ENCODE measurements at places on chromosomes 2 and 18.

DNA sequence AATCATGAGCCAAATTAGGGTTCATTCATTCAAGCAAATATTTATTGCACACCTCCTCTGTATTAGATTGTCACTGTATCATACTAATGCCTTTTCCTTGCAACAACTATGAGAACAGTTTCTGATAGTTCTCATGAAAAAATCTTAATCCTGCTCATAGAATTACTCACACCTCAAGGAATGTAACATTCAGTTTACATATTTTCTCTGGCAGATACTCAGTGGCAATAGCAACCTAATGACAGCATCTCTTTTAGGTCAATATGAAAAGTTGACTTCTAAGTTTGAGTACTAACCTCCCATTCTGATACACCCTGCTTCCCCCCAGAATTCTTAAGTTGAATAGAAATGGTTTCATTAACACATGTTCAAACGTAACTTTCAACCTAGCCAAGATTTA, 132.0 kb downstream of the VWC2L start:
- no peak for DNase-seq

DNA sequence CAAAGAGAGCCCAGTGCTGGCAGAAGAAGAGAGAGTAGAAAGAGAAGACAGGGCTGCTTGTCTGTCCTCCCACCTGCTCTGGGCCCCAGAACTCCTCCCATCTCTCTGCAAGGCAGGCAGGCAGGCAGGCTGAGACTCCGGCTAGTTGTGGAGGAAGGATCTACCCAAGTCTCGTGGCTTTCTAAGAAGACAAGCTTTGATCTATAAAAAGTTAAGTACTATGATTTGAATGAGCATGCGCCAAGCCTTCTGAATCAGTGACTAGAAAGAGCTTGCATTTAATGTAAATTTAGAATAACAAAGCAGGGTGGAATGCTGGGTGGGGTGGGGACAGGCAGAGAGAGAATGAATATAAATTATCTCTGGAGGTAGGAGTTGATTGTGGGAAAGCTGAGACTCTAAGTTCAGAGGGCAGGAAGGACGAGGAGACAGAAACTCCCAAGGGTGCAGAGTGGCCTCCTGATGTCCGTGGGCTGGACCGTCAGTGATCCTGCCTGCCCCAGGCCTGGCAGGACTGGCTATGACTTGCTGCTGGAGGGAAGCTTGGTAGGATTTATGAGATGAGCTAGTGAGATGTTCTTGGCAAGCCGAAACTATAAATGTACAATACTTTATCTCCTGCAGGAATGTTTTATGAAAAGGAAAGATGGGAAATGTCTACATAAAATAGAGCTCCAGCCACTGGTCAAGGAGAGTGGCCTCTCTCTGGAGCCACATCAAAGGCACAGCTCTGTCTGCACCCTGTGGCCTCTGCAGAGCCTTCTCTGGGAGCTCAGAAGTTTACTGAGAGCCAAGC, 447.5 kb downstream of the TNS1 start:
- DNase-seq: no peak

DNA sequence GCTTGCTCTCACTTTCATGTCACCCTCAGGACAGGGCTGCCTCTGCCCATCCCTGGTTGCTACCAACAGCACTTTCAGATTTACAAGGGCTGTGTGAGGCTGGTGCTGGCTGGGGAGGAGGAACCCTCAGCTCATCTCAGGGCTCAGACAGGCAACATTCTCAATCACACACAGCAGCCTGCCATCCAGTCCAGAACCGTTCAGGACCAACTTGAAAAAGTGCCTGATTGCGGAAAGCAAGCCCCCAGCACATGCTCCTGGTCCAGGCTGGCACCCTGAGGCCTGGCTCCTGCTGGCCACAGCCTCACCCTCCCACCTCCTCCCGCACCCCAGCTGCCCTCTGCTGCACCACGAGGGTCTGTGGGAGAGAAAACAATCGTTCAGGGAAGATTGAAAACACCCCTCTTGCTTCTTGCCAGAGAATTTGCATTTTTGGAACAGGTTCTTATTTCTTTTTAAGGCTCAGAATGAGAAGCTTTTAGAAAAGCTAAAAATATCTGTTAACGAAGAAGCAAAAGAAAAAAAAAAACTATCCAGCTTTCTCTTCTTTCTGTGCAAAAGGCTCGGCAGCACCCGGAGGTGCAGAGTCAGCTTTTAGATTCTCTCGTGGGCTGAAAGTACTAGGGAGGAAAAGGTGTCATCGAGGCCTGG, 403.8 kb upstream of the ID2 start:
- no peak for DNase-seq

DNA sequence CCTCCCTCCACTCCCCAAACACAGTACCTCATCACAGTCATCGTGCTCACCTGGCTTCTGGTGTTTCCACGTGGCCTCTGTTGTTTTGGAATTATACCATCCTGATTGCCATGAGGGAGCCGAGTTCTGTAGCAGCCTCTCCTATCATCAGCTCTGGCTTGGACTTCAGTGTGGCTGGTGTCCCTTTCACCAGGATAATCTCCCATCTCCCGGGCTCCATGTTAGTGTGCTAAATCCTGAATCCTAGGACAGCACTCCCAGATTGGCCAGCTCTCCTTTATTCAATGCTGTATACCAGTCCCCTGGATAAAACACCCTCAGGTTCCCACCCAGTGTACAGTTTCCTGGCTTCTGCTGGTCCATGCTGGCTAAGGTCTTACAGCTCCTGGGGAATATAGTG, 53.3 kb downstream of the LONRF2 start:
- no peak for DNase-seq

GRCh38 chr2:133755480-133756300, 187.4 kb upstream of the NCKAP5 start:
- no peak for DNase-seq

DNA sequence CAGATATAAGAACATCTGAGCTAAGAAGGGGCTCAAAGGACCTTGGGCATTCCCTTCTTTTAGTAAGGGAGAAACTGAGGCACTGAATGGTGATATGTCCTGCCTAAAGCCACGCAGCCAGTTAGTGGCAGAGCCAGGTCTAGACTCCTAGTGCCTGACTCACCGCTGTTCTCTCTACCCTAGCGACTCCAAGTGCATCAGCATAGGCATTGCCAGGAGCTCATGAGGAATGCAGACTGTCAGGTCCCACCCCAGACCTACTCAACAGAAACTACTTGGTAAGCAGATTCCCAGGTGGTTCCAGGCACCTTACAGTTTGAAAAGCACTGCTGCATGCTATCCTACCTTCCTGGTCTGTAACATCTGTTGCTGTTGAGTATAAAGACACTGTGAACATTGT, 158.9 kb downstream of the MSH2 start:
- no peak for DNase-seq

DNA sequence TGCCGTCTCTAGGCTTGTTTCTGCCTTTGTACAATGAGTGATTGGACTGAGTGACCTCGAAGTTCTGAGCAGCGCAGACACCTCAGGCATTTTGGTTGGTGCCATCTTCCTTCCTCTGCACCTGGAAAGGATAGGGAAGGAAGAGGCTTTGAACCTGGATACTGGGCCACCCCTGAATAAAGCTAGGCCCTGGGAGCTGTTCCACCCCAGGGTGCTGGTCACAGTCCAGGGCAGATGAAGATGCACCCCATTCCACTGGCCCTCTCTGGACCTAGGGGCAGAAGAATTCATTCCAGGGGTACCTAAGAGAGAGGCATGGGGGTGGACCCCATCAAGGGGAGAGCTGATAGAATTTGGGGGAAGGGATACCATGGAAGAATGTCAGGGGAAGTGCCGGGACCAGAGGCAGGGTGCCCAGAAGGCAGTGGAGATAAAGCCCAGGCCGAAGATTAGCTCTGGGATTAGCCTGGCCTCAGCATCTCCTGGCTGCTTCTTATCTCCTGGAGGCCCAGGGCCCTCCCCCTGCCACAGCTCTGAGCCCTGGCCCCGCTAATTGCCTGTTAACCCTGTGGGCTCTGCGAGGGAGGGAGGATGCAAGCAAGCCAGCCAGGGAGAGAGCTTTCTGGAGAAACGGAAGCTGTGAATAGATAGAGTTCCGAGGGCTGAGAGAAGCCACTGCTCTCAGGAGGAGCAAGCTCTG, 11.4 kb downstream of the ASIC4 start:
- DNase-seq: no peak

DNA sequence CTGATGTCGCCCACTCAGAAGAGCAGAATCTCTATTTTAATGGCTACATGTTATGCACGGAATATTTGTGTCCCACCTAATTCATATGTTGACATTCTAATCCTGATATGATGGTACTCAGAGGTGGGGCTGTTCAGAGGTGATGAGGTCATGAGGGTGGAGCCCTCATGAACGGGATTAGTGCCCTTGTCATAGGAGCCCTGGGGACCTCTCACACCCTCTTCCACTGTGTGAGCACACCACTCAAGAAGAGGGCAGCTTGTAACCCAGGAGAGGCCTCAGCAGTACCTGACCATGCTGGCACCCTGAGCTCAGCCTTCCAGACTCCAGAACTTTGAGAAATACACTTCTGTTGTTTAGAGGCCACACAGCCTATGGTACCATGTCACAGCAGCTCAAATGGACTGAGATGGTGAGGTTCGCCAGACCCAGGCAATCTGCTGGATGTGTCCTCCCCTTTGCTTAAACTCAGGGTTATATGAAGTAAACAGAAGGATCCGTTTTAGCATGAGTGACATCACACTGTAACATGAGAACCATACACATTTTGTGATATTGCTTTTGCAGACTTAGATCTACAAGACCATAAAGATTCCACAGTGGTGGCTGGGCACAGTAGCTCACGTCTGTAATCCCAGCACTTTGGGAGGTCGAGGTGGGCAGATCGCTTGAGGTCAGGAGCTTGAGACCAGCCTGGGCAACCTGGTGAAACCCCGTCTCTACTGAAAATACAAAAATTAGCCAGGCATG, 48.7 kb downstream of the ATOH8 start:
- no peak for DNase-seq

DNA sequence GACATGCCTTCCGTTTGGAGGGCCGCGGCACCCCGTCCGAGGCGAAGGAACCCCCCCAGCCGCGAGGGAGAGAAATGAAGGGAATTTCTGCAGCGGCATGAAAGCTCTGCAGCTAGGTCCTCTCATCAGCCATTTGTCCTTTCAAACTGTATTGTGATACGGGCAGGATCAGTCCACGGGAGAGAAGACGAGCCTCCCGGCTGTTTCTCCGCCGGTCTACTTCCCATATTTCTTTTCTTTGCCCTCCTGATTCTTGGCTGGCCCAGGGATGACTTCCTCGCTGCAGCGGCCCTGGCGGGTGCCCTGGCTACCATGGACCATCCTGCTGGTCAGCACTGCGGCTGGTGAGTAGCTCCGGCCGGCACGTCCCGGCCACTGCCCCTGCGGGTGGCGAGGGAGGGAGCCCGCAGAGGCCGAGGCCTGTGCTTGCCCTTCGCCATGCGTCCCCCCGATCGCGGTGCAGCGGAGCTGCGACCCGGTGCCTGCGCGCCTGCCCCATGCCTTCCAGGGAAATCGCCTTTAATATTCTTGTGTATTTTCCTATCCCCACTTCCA, 1.2 kb downstream of the BMPR2 start:
- no peak for DNase-seq

GRCh38 chr18:79400091-79400590, 4.4 kb downstream of the NFATC1 start:
- peak; percentile 63 for DNase-seq

DNA sequence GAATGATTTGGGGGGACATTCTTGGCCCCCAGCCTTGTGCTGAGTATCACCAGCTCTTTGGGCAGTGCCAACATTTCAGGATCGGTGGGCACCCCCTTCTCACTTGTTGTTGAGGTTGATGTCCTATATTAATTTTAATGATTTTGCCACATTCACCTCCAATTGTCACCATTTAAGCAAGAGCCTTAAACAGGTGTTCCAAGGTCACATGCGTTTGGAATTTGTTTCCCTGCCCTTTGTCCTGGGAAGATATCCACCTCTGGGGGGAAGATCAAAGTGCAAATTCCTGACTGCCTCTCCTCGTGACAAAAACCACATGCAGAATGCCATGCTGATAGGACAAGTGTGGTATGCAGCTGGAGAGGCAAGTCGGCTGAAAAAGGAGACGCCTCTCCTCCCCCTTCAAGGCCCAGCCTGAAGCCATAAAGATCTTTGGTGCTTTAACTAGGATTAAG, 72.5 kb upstream of the ID2 start:
- DNase-seq: no peak

- DNase-seq: no peak
Observed at GRCh38 chr2:25505622-25506021, 163.9 kb upstream of the DNMT3A start.

DNA sequence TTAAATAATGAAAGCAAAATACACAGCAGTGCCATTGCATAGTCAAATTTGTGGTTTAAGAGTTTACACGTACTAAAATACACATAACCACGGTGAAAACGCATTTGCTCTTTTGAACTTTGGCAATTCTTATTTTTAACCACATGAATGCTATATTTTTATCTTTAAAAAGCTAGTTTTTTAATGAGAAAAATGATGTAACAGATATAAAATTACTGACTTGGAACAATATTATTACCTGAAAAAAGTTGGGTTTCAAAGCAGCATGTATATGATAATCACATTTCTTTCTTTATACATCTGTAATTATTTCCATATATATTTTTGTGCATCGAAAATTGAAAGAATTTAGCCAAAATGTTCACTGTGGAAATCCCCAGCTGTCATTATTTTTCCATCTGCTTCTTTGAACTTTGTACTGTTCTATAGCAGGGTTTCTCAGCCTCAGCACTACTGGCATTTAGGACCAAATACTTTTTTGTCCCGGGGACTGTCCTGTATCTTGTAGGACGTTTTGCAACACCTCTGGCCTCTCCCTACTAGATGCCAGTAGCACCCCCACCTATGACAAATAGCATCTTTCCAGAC, 75.9 kb upstream of the CAB39 start:
- DNase-seq: no peak

GRCh38 chr2:239482778-239483712, 82.2 kb upstream of the HDAC4 start:
- no peak for DNase-seq

DNA sequence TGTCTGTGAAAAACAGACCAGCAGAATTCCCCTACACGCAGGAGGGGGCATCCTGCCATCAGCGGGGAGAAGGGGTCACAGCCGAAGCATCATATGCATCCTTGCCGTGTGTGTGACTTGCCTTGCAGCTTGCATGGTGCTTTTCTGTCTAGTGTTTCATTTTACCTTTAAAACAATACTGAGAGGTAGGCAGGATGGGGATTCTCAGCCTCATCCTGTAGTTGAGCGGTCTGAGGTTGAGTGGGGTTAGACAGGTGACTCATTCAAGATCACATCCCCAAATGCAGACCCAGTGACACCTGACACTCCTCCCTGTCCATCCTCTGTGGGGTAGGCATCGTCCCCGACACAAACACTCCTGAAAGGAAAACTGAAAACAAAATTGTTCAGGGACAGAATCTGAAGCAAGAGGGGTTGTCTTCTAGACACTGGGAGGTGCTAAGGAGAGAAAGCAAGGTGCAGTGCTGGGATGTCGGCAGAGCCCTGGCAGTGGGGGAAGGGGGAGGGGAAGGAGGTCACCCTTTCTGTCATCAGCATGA, 7.9 kb downstream of the ARL4C start:
- DNase-seq: peak; percentile 52

All from stimulated activated CD4-positive, alpha-beta T cell treated with anti-CD3 and anti-CD28 coated beads, Interleukin-15, amount 100 ng/mL, for 1 hour (primary cell).